ENCODE measurements at places on chromosomes 5 and 9.

GRCh38 chr9:123369296-123369695 lies 13.3 kb downstream of the CRB2 start:
- DNase-seq, result no peak

GRCh38 chr5:179616002-179616594 lies 7.4 kb downstream of the HNRNPH1 start:
- DNase-seq, result no peak

- no peak for DNase-seq
These were observed 7.0 kb downstream of the PAM start for GRCh38 chr5:102762095-102762534.

GRCh38 chr9:90813046-90813445 lies 11.4 kb downstream of the SYK start:
- no peak for DNase-seq

DNA sequence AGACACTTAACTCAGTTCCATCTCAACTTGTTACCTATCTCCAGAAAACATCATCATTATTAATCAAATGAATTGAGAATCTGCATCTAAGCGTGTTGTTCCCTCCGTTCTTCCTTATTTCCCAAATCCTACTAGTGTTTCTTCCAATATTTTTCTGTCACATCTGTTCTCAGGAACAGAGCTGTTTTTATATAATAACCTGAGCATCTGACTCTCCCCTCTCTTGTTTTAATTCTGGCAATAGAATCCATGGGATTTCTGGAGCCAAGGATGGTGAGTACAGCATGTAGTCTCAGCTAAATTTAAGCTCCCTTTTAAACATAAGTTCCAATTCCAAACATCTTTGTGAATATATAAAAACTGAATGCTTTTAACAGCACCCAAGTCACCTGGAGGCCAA lies 558.3 kb downstream of the DTWD2 start:
- DNase-seq, result no peak

DNA sequence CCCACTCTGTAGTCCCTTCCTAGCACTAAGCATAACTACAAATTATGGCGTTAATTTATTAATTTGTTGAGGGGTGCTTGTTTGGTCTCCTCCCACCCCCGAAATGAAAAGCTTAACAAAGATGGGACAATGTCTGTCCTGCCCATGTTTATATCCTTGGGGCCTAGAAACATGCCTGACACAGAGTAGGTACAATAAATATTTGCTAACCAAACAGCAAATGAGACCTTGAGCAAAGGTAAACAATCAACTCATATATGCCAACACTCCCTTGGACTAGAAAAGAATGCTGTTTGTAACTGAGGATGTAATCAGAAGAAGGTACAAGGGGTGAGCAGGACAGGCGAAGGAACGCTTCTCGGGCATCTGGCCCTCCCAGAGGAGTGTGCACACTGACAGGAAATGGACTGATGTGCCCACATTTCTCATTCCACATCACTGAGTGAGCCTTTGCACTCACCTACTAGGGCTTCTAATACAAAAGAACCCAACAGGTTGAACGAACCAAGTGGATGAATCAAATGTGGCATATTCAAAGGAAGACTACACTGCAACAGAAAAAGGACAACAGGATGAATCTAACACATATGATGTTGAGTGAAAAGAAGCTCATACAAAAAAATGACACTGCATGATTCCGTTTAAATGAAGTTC lies 66.8 kb downstream of the MED27 start:
- DNase-seq, result no peak

- no peak for DNase-seq
These were observed 27.8 kb downstream of the CSF1R start for GRCh38 chr5:150058480-150059126.

DNA sequence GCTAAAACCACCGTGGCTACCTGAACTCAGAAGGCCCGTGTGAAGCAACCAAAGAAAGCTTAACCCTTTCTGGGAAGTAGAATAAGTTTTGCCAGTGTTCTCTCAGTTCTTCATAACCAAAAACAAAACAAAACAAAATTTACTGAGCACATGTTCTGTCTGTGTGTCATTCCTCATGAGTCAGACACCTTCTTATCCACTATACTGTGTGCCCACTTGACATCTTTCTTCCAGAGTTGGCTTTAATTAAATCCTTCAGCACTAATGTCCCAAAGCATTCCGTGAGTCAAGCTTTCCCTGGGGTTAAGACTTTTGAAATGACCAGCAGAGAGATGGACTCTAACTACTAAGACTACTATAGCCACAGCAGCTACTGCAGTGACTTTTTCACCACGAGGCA lies 61.3 kb downstream of the GLIS3 start:
- DNase-seq, result no peak

DNA sequence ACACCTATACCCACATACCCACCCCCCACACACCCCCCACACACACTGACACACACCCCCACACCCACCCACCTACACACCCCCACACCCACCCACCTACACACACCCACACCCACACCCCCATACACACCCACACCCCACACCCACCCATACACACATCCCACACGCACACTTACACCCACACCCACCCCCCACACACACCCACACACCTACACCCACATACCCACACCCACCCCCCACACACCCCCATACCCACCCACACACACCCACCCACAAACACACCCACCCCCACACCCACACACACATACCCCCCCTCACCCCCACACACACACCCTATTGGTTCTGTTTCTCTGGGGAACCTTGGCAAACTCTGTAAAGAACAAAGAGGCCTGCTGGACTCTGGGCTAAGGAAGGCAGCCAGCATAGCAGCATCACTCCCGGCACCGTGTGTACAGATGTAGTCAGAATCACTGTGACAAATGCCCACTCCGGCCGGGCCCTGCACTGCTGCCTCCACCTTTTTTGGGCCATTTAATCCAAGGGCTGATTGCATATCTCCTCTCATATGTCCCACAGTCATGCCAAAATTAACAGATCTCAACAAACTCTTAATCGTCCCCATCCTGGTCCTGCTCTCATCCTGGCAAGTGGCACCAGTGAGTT lies 42.3 kb downstream of the COL23A1 start:
- DNase-seq, result no peak

GRCh38 chr5:72511366-72511765 lies 4.2 kb upstream of the ZNF366 start:
- no peak for DNase-seq

DNA sequence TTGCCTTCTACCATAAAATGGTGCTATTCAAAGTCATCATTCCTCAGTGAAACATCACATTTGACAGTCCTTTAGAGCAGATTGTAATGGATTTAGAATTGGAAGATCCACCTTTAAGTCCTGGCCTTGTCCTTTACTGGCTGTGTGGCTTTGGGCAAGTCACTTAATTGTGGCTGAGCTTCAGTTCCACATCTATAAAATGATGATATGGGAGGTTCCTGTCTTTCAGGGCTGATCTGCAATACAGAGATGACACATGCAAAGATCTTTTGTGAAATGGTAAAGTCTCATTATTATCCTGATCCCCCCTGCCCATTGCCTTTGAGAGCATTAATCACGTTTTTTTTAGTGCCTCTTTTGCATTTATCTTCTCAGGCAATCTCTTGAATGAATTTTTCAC lies 58.2 kb downstream of the ZFAND5 start:
- DNase-seq, result no peak

GRCh38 chr5:160271836-160272235 lies 40.5 kb downstream of the CCNJL start:
- DNase-seq, result no peak

GRCh38 chr5:95424526-95424925 lies 33.4 kb downstream of the FAM81B start:
- no peak for DNase-seq

DNA sequence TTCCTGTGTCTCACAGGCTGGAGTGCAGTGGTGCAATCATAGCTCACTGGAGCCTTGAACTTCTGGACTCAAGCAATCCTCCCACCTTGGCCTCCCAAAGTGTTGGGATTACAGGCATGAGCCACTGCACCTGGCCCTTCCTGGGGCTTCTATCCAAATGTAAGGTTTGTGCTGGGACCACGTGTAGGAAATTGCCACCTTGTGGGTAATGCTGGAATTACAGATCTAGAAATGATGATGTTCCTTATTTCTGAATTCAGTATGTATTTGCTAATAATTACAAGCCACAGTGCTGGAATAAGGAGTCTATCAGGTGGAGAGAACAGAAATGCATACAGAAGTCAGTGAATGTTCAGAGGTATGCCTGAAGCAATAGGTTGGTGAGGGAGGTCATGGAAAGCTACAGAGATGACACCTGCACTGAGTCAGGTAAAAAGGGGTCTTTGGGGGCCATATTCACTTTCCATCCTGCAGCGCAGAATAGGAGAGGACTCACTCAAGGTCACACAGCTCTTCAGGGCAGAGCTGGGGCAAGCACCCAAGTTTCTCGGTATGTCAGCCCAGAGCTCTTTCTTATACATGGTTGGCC lies 8.8 kb upstream of the IGFBPL1 start:
- no peak for DNase-seq

DNA sequence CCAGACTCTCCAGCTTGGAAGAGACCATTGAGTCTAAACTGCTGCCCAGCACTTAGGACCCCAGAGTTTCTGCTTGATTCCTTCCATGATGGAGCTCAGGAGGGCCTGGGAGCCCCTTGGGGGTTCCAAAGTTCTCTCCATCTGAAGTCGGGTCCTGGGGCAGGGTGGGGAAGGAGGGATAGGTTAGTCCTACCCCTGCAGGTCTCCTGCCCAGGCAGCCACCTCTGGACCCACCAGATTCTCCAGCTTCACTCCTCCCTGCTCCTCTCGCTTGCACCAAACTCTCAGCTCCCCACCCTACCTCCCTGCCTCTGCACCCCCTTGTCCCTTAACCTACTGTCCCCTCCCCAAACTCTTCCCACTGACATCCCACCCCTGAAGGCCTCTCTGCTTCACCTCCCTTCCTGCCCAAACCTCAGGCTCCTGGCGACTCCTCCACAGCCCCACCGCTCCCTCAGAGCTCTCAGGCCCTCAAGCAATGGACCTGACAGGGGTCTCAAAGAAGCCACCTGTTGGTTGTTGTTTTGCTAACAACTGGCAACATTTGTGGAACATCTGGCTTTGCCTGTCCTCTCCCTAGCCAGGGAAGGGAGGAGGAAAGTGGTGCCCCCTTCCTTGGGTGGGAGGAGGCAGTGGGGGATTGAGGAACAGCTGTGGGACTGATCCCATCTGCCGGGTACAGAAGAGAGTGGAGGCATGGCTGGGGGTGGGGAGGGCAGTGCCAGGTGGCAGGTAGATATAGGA lies 137.5 kb downstream of the RGS3 start:
- DNase-seq, result no peak
